Right hindlimb (tissue), 1 donor: ENCODE measurements at places on chromosomes 13 and 19.

DNA sequence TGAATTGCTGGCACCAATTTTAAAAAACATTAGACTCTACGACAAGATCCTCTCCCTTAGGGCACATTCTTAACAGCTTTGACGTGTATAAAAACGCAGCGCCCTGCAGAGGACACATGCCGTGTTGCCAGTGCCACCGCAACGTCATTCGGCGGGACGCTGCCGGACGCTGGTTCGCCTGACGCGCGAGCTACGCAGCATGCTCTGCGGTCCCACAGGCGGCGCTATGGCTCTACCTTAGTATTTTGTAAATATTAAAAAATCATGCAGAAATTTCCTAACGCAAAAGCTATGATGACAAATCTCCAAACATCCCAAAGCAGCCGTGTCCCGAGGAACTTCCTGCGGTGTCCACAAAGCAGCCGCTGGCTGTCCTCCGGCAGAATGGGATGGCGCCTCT is 4.2 kb upstream of the ADPRHL1 start:
- DNase-seq, result no peak

DNA sequence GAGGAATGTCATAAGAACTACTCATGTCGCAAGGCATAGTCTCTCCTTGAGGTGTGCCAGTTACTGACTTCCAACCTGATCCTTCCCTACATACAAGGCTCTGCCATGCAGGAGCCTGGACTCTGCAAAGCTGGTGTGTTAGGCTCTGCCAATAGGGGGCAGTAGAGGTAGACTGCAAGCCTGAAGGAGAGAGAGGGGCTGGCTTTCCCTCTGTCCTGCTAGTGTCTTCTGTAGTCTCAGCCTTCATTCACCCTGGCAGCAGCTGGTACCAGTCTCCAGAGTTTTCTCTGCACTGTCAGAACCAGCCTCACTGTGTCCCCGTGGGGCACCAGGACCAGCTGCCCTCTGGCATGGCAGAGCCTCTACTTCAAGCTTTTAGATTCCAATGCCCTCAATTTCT is 14.5 kb downstream of the SHISA2 start:
- no peak for DNase-seq

DNA sequence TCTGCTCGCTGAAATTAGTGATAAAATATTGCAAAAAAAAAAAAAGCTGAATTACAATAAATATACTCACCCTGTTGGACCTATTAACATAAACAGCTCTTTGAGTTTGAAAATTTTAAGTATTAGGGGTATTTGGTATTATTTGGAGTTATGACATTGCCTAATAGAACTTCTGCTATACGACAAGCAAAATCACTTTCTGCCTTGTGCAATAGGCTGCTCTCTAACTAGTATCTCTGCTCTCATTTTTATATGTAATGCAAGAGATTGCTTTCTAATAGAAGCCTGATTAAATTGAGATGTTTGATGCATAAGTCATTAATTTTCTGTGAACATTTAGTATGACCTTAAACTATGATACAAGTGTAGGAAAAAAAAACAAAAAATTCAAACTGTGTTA is 5.3 kb downstream of the RGS9BP start:
- no peak for DNase-seq

DNA sequence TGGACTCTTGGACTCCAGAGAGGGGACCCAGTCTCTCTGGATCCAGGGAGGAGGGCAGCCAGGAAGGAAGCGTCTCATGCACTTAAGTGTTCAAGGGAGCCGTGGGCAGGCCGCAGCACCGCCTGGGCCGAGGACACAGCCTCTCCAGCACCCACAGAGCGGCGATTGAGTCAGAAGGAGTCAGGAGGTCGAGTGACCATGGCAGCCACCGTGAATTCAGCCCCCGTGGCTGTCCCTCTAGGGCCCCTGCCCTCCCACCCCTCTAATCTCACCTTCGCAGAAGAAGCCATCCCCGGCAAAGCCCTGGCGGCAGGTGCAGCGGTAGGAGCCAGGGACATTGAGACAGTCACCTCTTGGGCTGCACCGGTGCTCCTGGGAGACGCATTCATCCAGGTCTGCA is 38.0 kb downstream of the FBN3 start:
- no peak for DNase-seq

DNA sequence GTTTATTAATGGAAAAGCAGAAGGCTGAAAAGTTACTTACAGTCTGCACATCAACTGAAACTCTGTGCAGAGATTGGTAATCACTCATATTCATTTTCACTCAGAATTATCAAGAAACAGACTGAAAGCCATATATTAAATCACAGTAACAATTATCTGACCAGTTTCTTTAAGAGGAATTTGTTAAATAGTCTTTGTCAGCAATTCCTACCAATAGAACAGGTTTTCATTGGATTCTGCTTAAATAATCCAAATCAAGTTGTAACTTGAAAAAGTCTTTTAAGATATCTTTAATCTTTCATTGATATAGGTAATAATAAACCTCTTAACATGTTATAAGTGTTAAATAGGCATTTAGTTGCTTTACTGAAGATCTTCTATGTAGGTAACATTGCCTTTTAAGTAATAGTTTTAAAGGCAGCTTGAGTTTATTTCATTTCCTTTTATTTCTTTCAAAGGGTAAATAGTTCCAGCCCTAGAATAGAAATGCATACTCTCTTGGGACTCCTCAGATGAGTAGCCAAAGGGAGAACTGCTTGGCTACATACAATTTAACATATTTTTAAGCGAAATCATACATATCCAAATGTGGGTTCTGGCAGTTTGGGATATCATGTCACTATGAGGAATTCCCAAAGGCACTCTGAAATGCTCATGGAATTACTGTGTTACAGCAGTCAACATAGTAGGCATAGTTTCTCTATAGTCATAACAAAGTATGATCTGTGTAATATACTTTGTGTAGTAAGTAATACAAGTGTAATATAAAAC is 326.0 kb upstream of the SPRY2 start:
- DNase-seq, result no peak

- no peak for DNase-seq
Measured at GRCh38 chr19:32403291-32403995, 2.1 kb upstream of the DPY19L3 start.

DNA sequence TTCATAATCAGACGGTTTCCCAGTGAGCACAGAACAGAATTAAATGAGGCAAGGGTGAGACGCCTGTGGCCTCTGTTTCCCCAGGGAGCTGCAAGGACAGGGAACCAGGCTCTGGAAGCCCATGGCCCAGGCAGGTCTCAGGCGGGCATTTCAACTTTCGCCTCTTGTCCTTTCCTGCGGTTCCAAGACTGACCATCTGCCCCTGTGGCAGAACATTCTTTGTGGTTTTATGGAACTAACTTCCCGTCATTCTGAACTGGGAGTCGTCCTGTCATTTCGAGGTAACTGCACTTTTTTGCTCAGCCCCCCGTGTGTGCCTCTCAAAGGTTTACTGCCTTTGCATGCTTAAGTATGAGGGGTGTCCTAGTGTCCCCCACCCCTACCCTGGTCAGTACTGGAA is 70.9 kb downstream of the KL start:
- DNase-seq, result no peak

DNA sequence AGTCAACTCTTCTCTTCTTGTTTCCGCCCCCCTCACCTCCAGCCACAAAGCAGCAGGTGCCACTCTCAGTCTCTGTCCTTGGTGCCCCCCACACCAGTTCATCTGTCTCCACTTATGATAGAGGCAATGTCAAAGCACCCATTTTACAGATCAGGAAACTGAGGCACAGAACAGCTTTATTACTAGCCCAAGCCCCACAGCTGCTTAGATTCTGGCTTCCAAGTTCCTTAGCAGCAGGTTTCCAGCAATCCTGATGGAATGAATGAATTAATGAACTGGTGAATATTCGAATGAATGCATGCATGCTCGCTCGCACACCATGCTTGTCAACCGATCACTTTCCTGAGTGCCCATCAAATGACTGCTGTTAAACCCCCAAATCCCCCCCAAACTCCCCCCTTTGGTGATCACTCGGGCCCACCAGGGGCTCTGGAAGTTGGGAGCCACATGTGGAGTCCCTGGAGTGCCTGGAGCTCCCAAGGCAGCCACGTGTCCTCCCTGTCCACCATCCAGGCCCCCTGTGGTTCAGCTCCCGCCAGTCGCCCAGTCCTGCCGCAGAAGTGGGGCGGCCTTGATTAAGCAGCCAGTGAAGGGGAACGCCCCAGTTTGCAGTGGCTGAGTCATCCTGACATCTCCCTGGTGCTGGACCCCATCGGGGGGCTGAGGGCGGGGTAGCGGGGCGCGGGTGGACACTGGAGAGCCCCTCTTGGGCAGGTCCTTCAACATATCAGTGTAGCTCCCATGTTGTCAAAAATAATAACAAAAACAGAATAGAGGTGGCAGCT is 6.8 kb downstream of the PTPRS start:
- DNase-seq, result no peak

- no peak for DNase-seq
Measured at GRCh38 chr13:39767791-39768517, 112.5 kb downstream of the COG6 start.

DNA sequence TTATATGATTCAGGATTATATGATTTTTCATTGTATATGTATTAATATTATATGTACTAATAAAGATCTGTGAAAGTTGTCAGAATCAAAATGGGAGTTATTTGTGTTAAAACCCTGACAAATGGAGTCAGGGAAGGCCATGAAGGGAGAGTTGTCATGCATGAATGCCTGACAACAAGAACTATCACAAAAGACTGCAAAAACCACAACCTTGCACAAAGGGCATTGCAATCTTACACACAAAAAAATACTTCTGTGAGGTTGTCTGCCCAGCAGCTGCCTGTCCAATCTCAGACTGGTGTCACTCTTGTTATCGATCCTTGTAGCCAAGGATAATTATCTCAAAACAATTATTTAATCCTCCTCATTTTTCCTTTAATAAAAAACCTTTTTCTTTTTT is 21.2 kb upstream of the RBM26 start:
- DNase-seq, result no peak

DNA sequence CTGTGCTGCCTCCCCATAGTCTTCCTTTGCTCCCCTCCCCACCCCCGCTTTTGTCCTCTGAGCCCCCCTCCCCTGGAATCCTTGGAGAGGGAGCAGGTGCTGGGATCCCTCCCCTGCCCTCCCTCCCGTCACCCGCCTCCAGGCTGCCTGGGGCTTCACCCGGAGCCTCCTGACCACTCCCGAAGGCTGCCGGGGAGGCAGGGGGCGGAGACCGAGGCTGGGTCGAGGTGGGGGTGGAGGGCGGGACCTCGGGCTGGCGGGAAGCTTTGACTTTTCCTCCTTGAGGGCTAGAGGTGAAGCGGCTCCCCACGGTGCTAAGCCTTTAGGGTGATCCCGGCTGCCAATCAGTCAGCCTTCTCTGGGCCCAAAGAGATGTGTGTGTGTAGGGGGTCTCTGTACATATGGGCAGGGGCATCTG is 1.5 kb downstream of the KMT5C start:
- peak; percentile 86 for DNase-seq

- DNase-seq, result peak; percentile 85
Measured at GRCh38 chr19:12994701-12995595, at the start of gene NFIX. NFIX (plus strand) TSS chr19:12995475; CDS start chr19:12995838, 363 bp downstream.

- no peak for DNase-seq
Measured at GRCh38 chr19:33997690-33998089, 174.6 kb upstream of the LSM14A start.

GRCh38 chr19:4957981-4958380 is 10.9 kb upstream of the KDM4B start:
- DNase-seq, result no peak

GRCh38 chr19:30085394-30085793 is 143.4 kb downstream of the URI1 start:
- no peak for DNase-seq

GRCh38 chr13:39577203-39577602 is 25.8 kb downstream of the LHFPL6 start:
- DNase-seq, result no peak

GRCh38 chr13:80548915-80549314 is 208.0 kb upstream of the SPRY2 start:
- DNase-seq, result no peak

DNA sequence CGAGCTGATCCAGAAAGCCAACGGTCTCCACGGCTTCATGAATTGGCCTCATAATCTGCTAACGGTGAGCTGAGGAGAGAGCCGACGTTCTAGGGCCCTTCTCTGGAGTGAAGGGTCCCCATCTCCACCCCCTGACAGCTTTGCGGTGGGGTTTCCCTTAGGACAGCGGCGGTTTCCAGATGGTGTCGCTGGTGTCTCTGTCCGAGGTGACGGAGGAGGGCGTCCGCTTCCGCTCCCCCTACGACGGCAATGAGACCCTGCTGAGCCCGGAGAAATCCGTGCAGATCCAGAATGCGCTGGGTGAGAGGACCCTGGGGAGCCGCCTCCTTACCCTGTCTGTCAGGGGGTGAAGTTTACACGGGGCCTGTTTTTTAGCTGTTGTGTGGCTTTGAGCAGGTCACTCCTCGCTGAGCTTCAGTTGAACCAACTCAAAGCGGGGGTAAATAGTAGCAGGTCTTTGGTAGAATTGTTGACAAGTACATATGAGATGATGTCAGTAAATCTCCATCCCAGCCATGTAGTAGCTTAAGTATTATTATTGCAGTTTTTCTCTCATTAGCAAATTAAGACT is 801 bp downstream of the QTRT1 start:
- no peak for DNase-seq

DNA sequence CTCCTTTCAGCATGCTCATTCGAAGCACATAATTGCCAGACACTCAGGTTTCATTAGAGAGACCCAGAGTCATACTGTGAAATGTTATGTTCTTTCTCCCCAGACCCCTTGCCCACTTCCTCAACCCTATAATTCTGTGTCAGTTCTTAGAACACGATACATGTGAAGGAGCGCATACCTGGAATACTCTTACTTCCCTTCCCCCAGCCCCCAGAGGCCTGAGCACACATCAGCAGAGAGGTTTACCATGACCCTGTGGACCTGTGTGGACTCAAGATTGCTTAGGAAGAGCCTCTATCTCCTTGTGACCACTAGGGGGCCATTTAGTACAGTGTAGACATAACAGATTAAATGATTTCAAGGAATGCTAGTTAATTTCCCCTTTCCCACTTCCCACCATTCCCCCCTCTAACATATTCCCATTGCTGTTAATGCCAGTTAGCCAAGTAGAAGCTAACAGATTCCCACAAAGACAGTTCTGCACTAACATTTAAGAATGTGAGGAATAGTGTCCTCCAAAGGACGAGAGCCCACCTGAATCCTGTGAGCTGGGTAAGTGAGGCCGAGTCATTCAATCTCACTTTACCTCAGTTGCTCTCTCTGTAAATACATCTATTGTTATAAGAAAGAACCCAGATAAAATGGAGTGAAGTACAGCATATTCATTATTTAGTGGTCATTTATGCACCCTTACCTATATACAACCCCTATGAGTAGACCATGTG is 154.2 kb upstream of the MAB21L1 start:
- peak; percentile 22 for DNase-seq

- DNase-seq, result no peak
Measured at GRCh38 chr13:35856084-35856483, 275.1 kb downstream of the DCLK1 start.

GRCh38 chr19:34217952-34218817 is 36.2 kb upstream of the GARRE1 start:
- peak; percentile 50 for DNase-seq

DNA sequence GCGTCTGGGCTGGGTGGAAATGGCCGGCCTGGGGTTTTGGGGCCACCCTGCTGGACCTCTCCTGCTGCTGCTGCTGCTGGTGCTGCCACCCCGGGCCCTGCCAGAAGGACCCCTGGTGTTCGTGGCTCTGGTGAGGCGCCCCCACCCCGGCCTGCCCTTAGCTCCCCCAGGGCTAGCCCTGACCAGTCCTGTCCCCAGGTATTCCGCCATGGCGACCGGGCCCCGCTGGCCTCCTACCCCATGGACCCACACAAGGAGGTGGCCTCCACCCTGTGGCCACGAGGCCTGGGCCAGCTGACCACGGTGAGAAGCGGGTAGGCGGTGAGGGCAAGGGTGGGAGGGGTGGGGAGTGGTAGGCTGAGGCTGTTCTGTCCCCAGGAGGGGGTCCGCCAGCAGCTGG is at the start of gene ACP4:
Gene ACP4 (plus strand): TSS at position 20 of the 400 bp plus-strand sequence. CDS start 0 bp downstream, at position 20.
- DNase-seq, result no peak

- DNase-seq, result no peak
Measured at GRCh38 chr13:28530729-28531076, 35.8 kb upstream of the FLT1 start.
